Motor neuron (in vitro differentiated cells): ENCODE measurements at places on chromosomes 2 and 18. TPM values are rescaled to one million over a fixed set of nuclear protein-coding genes. Genes with fewer than 3 reads are reported as not detected.

The SCYGR4 gene
- not detected in 2 replicates for total RNA-seq

The LHCGR gene
- 0.63 TPM in 1 of 2 replicates, not detected in the other for total RNA-seq

The RBKS gene
- total RNA-seq = 2.3 and 2.8 TPM in 2 replicates

The STON1 gene
- 69.5 and 70.9 TPM in 2 replicates for total RNA-seq

The FAM237A gene
- 10.3 and 36.3 TPM in 2 replicates for total RNA-seq

The TNFRSF11A gene
- total RNA-seq = 4.1 and 5.2 TPM in 2 replicates
